Activated naive CD4-positive, alpha-beta T cell (primary cell): ENCODE measurements at places on chromosomes 2 and 18.
A peak's percentile ranks its signal among the peaks of the same experiment; 100 is the strongest.

- DNase-seq: no peak
Observed at GRCh38 chr18:8661754-8662559, 43.4 kb upstream of the MTCL1 start.

DNA sequence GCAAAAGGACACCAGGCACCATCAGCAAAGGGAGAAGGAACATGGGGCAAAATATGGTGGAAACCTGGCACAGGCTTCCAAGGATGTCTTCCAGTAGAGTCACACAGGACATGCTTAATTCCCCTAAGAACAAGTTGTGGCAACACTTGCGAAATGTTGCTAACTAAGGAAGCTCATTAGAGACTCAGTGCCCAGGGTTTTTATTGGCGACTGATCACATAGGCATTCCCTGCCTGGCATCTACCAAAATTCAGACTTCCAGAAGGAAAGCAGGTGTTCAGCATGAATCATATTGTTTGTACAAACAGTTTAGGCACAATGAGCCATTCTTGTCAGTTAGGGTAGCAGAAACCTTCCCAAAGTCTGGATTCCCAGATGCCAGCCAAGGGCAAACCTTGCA, 25.7 kb downstream of the SLC4A1AP start:
- no peak for DNase-seq

DNA sequence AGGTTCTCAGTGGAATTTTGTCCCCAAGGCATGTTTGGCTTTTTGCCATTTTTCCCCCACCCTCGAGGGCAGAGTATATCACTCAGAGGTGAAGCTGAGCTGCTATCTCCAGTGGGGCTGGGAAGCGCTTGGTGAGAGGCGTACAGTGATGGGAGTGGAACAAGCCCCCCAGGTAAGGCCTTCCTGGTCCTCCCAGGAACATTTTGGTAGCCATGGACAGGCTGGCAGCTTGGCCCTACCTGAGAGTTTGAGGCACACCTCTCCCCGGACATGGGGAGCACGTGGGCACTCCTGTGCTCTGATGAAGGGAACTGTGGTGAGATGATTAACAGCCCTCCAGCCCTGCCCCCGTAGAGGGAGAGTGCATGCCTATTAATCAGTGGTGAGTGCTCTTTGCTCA, 99.3 kb downstream of the C1QL2 start:
- no peak for DNase-seq

- DNase-seq: no peak
Observed at GRCh38 chr18:67428805-67429204, 87.7 kb downstream of the DSEL start.

DNA sequence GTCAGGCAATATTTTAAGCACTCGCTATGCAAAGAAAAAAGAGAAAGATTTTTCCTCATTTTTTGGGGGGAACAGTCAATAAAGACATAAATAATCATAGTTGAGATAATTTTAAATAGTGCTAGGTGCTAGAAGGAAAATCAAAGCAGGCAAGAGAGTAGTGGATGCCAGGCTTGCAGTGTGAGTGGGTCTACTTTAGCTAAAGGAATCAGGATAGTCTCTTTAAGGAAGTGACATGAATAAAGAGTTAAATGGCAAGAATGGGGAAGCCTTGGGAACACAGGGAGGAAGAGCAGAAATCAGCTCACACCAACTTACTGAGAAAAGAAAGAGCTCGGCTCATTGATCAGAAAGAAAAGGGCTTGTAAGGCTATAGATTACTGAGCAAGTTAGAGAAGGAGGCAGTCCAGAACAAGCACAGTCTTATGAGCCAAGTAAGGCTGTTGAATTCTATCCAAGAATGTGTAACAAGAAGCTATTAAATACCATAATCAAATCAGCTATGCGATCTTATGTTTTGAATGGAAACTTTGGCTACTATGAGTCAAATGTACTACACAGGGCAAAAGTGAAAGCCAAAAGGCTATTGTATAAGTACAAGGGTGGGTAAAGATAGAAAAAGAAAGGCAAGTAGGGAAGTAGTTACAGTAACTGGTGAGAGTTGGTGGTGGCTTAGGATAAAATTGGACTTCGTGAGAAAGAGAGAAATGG, 833.8 kb upstream of the PIK3C3 start:
- DNase-seq: no peak

- no peak for DNase-seq
Observed at GRCh38 chr2:203678971-203679370, 27.5 kb upstream of the CD28 start.

DNA sequence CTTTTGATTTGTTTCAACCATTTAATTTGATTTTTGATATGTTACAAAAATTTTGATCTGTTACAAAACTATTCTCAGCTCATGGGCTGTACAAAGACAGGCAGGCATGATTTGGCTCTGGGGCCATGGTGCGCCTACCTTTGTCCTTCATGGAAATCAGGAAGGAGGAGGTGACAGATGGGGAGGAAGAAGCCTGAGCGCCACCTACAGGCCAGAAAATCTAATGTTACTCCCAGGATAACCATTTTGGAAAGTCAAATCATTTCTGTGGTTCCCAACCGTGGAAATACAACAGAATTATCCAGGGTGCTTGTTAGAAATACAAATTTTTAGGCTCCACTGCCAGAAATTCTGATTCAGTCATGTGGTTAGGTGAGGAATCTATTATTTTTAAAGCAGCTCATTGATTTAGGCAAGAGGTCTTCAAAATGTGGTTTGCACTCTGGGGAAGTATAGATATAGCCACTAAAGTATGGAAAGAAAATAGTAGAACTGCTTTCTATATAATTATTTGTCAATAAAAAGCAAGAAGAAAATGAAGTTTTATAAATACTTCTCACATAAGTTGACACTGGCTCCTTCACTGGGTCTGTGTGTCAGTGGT, 93.9 kb downstream of the EVA1A start:
- no peak for DNase-seq

GRCh38 chr2:44869761-44870160, 71.7 kb upstream of the SIX3 start:
- DNase-seq: no peak

DNA sequence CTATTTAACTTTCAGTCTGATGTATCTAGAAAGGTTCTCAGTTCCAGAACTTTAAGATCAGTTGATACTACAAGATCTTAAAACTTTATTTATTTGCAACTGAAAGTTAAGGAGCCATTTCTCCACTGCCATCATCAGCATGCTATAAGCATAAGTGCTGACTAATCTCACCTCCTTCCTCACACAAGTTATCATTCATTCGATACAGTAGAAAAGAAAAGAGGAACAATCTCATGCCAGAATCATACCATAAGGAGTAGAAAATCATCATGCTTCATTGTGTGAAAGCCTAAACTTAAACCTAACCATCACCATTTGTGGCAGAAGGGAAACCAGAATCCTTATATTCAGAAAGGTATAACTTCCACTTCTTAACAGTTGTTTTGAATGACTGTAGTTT, 176.6 kb upstream of the NRXN1 start:
- DNase-seq: no peak

- DNase-seq: no peak
Observed at GRCh38 chr18:53764086-53764485, 460.4 kb downstream of the MBD2 start.

- DNase-seq: no peak
Observed at GRCh38 chr18:22551536-22552151, 133.9 kb upstream of the CTAGE1 start.

DNA sequence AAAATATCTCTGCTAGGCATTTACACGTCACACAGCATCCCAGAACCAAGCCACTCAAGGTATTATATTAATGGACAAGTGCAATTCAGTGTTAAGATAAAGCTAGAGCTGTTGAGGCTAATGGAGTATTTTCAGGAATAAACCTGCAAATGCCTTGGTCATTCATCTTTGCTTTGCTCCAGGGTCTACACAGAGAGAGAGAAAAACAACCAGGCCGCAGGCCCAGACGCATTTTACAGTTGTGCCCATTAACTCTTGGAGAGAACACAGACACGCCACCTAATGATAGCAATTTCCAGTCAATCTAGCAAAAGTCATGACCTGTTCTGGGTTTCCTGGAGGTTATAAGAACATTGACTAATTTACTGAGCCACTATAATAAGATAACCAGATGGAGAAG, 829.3 kb downstream of the LRRTM4 start:
- DNase-seq: no peak

DNA sequence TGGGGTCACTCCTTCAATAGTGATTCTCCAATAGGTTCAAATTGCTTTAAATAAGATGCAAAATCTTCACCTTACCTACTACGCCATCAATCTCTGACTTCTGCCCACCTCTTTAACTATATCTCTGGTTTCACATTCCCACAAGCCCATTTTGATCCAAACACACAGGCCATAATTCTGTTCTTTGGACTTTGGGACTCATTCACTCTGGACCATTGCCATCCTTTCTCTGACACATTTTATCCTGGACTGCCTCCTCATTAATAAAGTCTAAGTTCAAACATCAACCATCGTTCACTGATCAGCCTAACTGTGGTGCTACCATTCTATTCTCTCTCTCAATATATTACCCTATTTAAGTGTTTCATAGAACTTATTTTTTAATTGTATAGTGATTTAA, 332.2 kb downstream of the GALNT13 start:
- no peak for DNase-seq

DNA sequence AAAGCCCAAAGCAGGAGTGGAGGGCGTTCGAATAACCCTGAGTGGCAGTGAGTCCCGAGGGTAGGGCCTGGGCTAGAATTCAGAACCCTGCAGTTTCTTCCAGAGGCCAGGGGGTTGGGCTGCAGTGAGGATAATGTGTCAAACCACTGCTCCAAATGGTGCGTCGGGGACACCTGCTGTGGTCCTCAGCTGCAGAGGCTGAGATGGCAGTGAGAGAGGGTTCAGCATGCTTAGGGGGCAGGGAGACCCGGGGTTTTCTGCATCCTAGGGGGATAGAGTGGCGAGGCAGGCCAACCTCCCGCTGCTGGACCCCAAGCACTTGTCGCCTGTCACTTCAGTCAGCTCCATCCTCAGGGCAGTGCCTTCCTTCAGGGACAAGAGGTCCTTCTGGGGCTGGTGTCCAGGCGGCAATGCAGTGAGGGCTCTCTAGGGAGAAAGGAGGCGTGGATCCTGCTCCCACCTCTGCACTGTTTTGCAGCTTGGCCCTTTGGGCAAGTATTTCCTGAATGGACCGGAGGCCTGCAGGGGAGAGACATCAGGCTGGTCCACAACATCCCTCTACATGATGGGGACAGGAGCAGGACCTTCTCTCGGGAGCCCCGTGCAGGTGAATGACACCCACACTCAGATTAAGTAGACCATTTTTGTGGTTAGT, 8.4 kb upstream of the NTSR2 start:
- no peak for DNase-seq

DNA sequence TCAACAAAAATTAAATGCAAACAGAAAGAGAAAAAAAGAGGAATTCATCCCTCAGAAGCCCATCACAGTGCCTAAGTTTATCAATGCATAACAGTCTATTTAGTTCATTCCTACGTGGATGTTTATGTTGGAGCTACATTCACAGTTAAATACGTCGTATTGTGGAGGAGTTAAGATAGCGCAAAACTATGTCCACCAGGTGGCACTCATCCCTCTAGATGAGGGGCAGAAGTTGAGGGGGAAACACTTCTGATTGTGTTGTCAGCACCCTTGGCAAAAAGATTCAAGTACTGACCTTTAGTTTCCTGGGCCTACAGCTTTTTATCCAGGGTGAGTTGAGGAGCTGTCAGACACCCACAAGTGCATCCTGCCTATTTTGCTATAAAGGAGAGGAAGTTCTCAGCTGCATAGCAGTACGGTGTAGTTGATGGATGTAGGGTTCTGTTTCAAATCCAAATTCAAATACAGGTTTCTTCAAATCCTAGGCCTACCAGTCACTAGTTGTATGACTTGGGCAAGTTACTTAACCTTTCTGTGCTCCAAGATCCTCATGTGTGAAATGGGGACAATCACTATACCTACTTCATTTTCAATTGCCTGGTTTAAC, 26.8 kb upstream of the MYO1B start:
- peak; percentile 1 for DNase-seq

- DNase-seq: no peak
Observed at GRCh38 chr2:9582624-9583023, 27.0 kb upstream of the ADAM17 start.

GRCh38 chr18:26183395-26184112, 42.7 kb upstream of the TAF4B start:
- DNase-seq: no peak
